ENCODE measurements at places on chromosomes 5 and 9.
A peak's percentile ranks its signal among the peaks of the same experiment; 100 is the strongest.

DNA sequence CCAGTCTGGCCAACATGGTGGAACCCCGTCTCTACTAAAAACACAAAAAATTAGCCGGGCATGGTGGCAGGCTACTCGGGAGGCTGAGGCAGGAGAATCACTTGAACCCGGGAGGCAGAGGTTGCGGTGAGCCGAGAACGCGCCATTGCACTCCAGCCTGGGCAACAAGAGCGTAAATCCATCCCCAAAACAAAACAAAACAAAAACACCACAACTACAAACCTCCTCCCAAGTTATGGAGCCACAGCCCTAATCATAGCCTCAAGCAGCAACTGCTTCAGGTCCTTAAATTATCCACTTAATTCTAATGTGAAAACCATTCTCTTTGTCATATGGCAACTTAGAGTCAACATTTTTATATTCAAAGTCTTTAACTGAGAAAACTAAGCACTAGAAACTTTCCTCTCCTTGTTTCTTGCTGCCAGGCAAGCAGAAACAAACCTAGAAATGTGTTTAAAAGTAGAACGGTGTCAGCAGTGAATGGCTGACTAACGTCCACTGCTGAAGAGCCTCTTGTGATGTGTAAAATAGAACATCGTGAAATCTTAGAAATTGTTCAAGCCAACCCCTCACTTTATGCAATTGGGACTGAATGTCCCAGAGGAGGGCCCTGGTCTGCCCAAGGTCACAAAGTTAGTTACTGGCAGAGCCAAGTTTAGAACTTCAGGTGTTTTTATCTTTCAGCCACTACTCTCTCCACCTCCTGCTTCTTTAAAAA, 5.7 kb downstream of the TMEM245 start:
- no peak for DNase-seq

DNA sequence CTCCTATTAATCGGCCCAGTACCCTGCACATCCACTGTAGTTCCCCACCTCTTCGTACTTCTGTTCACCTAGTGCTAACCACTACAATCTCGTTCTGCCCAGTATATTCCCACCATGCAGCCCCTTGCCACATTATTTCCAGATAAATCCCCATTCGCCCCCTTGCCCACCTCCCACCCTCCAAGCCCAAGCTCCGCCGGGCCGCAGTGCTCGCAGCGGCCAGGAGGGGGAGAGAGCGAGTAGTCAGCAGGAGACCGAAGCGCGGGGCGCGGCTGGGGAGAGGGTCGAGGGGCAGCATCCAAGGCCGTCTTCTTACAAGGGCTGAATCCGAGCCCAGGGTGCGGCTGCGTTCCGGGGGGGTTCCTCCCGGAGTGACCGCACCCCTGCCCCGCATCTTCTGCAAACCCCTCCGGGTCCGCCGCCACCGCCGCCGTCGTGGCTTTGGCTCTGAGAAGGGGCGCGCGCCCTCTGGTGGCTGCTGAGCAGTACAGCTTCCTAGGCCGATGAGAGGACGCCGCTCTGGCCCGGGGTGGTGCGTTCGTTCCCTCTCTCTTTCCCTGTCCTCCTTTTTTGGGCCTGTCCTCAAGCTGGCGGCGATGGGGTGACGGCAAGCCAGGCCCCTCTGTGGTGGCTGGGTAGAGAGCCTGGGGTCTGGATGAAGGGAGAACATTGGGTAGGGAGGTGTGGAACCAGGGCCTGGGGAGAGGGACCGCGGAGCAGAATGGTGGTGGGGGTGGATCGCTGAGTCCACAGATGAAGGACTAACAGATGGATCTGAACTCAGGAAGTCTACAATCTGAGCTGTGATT, 30.0 kb upstream of the PSD2 start:
- peak; percentile 58 for DNase-seq

- no peak for DNase-seq
These were observed 123.2 kb downstream of the JAKMIP2 start for GRCh38 chr5:147659166-147659929.

DNA sequence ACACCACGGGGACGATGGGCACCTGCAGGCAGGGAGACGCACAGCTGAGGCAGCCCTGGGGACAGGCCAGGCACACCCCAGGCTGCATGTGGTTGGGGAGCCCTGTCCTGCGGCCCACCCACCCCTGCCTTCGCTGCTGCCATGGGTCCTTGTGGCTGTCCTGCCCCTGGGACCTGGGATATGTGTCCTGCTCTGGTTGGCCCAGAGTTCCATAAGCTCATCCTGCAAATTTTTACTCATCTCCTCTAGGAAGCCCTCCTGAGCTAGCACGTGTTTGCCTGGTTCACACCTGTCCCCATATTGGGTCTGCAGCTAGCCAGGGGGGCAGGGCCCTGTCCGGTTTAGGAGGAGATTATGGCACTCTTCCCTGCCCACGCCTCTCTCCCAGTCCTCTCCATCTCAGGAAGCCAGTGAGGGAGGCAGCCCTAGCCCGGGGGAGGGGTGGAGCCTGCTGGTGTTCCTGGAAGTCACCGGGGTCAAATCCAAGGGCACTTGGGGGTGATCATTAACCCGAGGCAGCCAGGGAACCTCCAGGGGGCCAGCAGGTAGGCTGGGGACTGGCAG, 12.2 kb downstream of the EGFL7 start:
- DNase-seq: no peak

- no peak for DNase-seq
These were observed 27.0 kb upstream of the PRRC2B start for GRCh38 chr9:131366761-131367401.

DNA sequence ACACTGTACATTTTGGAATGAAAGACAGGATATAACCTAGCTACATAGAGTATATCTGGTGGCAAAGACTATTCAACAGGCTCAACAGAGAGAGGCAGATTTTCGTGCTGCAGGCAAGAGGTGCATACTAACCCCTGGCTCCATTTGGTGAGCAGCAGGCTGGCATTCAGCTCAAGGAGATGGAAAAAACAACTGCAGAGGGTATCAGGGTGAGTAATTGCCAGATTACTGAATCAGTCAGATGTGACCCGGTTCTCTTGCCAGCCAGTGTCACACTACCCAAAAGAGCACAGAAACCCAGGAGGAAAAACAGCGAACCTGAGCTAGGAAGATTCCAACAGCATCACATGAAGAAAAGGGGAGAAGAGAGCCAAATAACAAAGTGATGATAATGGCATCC, 130.4 kb upstream of the PRLR start:
- no peak for DNase-seq

DNA sequence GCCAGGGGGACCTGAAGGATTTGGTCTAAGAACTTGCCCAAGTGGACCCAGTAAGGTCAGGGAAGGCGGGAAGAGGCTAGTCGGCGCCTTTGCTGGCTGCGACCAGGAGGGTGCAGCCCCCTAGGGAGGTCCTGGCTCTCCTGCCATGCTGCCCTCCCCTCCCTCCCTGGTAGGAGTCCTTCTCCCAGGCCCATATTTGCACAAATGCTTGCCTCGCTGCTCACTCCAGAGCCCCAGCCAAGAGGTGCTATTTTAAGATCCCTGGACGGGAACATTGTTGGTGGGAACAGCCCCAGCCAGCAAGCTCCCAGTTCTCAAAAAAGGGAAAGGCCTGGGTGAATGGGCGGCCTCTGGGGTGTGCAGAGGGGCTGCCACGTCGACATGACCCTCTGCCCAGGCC, 4.3 kb upstream of the IL17B start:
- no peak for DNase-seq

DNA sequence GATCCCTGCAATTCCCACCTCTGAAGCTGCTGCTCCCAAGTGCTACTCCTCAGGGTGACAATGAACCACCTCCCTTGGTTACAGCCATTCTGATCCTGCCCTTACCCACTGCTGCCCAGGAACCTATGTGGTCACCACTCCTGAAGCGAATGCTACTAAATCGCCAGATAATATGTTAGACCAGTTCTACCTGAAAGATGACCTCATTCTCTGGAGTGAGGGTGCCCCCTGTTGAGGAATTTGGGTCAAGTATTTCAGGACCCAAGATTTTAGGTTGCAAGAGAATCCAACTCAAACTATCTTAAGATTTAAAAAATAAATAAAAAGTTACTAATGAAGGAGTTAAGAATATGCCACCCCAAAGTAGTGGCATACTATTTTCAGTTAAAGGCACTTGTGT, 5.8 kb upstream of the SNAPC3 start:
- DNase-seq: peak; percentile 42

- DNase-seq: no peak
These were observed 64.3 kb upstream of the PCA3 start for GRCh38 chr9:76699971-76700370.

DNA sequence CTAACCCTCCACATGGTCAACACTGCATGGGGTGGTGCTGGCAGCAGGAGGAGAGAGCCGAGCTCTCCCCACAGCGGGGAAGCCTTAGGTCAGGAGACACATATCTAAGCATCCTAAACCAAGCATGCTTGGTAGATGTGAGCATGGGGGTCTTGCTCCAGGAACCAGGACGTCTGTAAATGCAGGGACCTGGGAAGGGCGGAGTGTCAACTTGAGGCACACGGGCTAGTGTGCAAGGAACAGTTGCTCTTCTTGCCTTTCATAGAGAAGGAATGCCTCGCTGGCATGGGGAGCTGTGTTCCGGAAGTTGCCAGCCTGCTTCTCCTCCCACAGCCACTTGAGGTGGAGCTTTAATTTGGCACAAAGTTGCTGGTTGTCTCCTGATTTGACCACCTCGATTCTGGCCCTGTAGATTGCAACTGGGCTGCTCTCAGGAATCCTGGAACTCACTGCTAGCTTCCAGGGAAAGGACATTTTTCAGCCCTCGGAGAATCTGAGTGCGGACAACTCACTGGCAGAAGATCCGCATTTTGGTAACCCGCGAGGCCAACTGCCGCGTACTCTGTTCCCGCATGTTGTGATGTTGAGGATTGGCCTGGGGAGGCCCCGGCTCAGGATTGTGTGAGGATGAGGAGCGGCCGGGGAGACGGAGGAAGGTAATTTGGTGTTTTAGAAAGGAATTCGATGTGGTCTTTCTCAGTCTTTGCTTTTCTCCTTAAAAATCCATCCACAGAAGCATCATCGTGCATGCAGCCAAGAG, 370.3 kb upstream of the IRX1 start:
- DNase-seq: no peak

- no peak for DNase-seq
These were observed 49.6 kb upstream of the SIMC1 start for GRCh38 chr5:176188506-176189193.

- no peak for DNase-seq
These were observed 12.5 kb downstream of the MRPS27 start for GRCh38 chr5:72307573-72307967.

GRCh38 chr9:136939996-136940525, 4.5 kb downstream of the FBXW5 start:
- DNase-seq: no peak

- DNase-seq: no peak
These were observed 19.7 kb downstream of the NDUFS6 start for GRCh38 chr5:1820926-1821325.

- DNase-seq: peak; percentile 47
These were observed 12.7 kb upstream of the DNAH5 start for GRCh38 chr5:13957032-13957645.

DNA sequence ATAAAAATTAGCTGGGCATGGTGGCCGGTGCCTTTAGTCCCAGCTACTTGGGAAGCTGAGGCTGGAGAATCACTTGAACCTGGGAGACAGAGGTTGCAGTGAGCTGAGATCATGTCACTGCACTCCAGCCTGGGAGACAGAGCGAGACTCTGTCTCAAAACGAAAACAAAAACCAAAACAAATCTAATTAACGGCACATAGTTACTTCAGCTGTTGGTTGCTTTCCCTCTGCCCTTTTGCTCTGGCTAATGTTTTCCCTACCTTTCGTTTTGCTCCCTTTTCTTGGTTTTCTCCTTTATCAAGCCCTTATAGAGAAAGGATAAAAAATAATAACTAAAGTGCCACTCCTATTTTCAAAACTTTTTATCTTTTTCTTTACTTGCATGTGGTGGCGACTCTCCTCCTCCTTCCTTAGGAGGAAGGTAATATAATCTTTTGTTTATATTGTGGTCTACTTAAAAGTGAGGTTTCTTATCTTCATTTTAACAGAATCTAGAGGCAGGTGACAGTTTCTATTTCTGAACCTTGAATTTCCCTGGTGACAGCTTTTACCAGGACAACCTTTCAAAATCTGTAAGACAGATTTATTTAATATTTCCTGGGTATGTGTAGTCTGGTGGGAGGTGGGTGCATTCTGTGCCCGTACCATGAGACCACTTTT, 125.4 kb downstream of the ARHGEF28 start:
- no peak for DNase-seq

DNA sequence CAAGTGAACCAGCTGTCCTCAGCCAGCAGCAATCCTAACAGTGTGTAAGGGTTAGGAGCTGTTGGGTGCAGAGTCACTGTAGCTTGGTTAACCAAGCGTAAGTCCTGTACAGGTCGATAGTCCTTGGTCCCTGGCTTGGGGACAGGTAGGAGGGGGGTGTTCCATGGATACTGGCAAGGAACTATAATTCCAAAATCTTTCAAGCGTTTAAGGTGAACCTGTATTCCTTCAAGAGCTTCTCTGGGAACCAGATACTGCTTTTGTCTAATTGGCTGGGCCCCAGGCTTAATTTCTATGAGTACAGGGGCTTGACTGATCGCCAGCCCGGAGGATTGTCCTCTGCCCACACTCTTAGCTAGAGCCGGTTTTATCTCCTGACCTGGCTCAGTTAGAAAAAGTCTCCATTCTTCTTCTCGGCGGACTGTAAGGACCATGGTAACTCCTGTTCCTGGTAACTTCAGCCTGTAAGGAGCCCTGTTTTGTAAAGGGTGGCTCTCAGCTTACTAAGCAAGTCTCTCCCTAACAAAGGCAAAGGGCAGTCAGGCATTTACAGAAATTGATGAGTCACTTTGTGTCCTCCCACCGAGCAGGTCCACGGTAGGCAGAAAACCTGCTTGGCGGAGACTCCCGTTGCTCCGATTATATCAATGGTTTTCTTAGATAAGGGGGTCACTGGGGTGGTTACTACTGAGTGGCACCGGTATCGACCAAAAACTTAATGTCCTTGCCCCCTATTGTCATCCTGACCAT, 6.0 kb upstream of the ZNF354C start:
- no peak for DNase-seq

DNA sequence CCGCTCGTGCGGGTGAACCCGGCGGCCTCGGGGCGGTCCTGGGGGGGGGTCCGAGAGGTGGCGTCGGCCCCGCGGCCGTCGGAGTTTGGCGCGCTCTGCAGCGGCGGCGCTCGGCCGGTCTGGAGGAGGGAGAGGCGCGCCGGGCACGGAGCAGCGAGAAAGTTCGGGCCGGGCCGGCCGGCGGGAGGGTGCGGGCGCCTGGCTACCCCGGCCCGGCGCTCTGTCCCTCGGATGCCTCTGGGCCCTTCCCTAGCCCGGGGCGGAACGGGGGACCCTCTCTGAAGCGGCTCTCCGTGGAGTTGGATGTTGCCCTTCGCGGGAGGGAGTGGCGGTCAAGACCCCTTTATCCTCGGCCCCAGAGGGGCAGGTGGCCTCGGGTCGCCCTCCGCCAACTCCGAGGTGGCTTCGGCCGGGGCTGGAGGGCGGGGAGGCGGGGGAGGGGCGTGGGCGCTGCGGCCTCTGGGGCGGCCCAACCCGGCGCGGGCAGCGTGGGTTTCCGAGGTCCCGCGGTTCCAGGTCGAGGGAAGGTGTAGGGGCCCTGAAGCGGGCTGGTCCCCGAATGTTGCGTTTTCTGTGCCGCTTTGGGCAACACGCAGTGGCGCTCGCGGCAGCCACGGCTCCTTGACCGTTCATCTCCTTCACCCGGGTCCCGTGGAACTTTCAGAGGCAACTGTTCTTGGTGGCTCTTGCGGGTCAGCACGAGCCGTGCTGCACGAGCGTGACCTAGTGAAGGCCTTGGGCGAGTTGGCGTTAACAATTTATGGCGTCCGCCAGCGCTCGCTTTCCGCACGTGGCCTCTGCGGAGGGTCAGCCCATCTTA, 290.5 kb downstream of the DOCK8 start:
- no peak for DNase-seq

Measured in NT2/D1 (cell line).